IPS DF 19.7 (cell line): ENCODE measurements at places on chromosomes 1 and 21.

DNA sequence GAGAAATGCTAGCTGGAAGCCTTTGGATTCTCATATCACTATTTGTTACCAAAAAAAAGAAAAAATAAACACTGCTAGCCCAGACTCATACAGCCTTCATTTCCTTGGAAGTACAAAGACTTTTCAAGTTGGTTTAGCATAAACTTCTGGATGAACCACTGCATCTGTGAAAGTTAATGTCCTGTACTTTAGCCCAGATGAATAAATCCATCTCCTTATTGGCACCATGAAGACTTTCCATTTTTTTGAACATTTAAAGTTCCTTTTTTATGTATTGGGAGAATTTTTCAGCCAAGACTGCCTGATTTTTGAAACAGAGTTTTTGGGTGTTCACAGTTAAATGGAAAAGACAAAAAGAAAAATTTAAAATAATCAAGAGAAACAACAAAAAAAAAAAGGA is 184.0 kb upstream of the C1orf87 start:
- DNase-seq: no peak

DNA sequence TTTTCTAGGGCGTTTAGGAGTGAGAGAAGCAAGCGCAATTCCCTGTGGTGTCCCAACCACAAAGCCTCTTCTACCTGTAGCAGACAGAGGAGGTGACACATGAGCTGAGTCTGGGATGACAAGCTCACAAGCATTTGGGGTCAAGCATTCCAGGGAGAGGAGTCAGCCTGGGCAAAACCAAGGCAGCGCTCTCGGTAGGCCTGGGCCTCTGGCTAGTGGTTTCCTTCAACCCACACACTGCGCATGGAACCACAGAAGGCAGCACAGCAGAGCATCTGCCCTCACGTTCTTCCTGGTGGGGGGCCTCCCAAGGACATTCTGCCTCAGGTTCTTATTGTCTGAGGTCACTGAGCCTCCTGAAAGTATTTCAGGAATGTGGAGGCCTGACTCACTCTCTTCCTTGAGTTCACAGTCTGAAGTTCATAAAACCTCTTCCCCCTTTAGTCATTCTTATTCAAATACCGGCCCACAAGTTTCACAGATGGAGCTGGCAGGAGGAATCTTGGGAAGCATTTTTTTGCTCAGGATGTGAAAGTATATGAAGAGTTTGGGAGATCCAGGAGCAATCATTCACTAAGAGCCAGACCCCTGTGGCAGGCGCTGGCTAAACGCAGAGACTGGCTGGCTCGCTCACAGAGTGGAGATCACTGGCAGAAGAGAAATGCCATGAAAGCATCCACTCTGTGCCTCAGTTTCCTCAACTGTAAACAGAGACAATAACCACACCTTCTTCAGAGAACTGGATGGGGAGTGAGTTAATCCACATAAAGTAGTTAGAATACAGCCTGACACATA is 26.8 kb downstream of the CCN1 start:
- DNase-seq: peak; percentile 99

GRCh38 chr1:111598544-111598943 is 21.0 kb upstream of the RAP1A start:
- no peak for DNase-seq

GRCh38 chr1:1304331-1305299 is 3.1 kb downstream of the ACAP3 start:
- DNase-seq: no peak

DNA sequence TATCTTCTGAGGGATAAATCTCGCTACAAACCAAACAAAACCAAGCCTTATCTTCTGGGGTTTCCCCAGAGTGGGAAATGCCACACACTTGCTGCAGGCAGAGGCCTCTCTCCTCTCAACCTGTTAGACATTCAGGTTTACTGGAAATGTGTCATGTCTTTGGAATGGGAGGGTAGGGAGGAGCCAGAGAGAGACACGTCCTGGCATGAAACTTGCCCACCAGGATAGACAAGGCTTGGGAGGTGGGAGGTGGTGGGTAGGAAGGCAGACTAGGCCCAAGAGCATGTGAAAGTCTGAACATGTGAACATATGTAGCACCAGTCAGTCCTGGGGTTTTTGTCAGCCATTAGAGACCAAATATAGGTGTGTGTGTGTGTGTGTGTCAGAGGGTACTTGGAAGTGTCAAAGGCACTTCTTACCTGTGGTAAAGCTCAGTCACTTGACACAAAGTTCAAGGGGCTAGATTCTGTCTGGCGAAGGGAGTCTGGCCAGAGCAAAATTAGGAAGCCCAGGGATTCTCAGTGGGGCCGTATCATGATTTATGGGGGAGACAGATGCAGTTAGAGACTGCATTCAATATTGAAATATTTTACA is 32.4 kb upstream of the PIGC start:
- DNase-seq: no peak

GRCh38 chr1:232621050-232621449 is 8.9 kb downstream of the SIPA1L2 start:
- DNase-seq: no peak
